Neural progenitor cell (in vitro differentiated cells): ENCODE measurements at places on chromosomes 5 and 9. TPM values are rescaled to one million over a fixed set of nuclear protein-coding genes. Genes with fewer than 3 reads are reported as not detected.
A peak's percentile ranks its signal among the peaks of the same experiment; 100 is the strongest.

GRCh38 chr5:97568382-97568781, 385.3 kb upstream of the RIOK2 start:
- DNase-seq = no peak

- peak; percentile 83 for DNase-seq
Observed at GRCh38 chr5:139863855-139864558, 68.4 kb downstream of the PSD2 start.

GRCh38 chr9:14251154-14252071, 62.5 kb downstream of the NFIB start:
- peak; percentile 29 for DNase-seq

GRCh38 chr5:76062502-76063041, 20.6 kb upstream of the SV2C start:
- DNase-seq = no peak

DNA sequence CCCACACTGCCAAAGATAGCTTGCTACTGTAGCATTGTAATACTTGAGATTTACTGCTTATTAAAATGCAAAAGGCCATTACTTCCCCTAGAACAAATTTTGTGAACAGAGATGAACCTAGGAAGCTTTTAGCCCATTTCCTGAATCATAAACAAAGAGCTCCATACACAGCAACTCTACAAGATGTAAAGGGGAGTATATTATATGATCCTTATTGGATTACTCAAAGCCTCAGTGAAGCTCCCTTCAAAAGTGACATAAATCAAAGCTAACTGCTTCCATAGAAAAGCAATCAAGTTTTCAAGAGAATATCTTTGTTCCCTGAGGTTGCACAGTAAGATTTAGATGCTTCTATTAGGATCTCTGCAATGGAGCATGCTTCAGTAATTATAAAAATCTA, 629.8 kb downstream of the EFNA5 start:
- DNase-seq = no peak

- no peak for DNase-seq
Observed at GRCh38 chr5:89211836-89212235, 328.9 kb upstream of the MEF2C start.

DNA sequence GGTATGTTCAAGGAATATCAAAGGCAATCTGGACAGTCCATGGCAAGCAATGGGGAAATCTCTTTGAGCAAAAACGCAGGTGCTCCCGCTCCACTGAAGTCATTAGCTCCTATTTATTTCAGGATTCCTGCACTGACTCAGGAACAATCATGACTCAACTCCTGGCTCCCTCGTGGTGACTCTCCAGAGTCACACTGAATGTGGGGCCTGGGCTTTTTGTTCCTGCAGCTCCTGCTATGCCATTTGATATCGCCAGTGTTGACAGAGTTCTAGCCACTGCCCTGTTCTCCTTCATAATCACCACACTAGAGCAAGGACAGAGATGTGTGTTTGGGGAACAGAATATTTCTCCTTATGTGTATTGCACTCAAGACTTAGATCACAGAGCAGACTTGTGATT, 187.2 kb upstream of the ZNF462 start:
- DNase-seq = no peak

DNA sequence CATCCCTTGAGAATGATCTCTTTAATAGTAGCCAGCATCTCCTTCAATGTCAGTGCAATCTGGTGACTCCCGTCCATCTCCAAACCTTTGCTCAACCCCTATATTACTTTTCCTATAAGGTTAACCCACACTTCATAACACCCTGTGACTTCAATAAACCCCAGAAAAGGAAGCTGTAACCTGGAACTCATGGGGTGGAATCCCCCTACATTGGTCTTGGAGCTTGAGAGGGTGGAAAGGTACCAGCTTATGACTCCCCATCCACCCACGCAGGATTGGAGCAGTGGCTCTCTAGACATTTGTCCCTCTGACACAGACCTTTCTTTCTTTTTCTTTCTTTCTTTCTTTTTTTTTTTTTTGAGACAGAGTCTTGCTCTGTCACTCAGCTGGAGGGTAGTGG, 54.7 kb upstream of the ZFR start:
- DNase-seq = no peak

GRCh38 chr5:148471379-148471778, 87.6 kb downstream of the FBXO38 start:
- no peak for DNase-seq

DNA sequence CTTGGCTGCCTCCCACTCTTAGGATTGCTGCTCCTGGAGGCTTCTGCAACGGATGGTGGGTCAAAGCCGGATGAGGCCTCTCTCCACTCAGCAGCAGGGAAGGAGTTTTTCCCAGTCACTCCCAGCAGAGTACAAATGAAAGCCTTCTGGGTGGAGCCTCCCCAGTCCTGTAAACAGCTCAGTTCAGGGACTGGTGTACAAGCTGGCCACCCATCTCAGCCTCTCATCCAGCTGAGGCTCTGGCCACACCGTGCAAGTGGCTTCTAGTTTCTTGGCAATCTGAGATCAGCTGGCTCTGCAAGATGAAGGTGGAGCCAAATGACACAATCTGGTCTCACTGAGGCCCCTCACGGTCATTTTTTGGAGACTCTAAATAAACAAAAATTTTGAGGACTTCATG, 10.0 kb downstream of the GPX3 start:
- DNase-seq = no peak

The UQCRQ gene
- total RNA-seq = 45.0 and 63.1 TPM in 2 replicates

The DIRAS2 gene
- 0.06 TPM in 1 of 2 replicates, not detected in the other for total RNA-seq

DNA sequence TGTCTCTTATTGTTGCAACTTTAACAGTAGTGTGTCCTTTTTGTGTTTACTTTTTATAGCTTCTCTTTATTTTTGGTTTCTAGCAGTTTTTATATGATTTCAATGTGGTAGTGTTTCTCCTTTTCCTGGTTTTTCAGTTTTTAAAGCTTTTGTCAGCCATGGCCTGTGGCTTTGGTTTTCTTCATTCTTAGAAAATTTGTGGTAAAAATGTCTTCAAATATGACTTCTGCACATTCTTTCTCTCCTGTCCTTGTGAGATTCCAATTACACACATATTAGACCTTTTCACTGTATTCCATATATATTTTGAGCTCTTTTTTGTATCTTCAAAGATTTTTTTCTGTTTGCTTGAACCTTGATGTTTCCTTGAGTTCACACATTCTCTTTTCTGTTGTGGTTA, 180.5 kb downstream of the CNTLN start:
- DNase-seq = no peak

- DNase-seq = no peak
Observed at GRCh38 chr9:127018935-127019334, 103.5 kb downstream of the ANGPTL2 start.

- no peak for DNase-seq
Observed at GRCh38 chr9:76692458-76693129, 71.6 kb upstream of the PCA3 start.

The ARL14EPL gene
- not detected in 2 replicates for total RNA-seq

The SPINK6 gene
- not detected in 2 replicates for total RNA-seq

DNA sequence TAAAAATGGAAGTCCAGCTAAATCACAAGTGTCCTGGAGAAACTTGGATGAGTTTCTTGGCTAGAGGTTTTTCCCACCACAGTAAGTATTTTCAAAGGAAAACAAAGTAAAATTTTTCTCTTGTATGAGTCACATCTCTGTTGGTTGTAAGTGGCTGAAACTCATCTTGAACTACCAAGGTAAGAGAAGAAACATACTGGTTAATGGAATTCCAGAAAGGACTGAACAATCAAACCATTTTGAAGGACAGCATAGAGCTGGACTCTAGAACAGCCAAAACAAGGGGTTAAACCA, 102.8 kb upstream of the CDKN2B start:
- DNase-seq = no peak

- no peak for DNase-seq
Observed at GRCh38 chr5:109701252-109701651, 11.5 kb downstream of the MAN2A1 start.

DNA sequence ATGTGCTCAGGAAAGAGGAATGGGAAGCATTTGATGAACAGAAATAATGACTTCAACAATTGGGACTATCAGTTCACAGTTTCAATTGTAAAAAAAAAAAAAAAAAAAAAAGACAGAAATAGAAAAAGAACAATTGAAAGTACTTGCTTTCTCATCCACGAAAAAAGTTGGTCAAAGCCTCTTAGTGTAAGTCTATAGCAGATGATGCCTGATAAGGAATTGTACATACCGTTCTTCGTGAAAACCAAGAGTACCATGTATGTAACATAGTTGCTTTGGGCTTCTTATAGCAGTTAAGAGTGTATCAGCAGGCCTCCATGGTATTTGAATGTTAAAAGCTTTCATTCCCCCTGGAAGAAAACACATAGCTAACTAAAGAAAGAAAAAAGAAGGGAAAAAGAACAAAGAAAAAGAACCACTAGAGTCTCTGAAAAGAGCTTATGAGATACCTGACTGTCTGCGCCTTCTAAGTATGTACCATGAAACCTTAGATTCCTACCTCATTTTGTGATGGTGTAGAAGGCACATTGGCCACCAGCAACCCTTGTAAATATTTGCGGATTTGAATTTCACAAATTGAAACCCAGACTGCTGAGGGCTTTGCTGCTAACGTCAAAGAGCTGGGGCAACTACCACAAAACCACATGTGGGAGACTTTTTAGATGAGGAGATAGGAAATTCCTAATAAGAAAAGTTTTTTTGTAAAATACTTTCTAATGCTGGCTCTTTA, 75.2 kb downstream of the TMC1 start:
- no peak for DNase-seq

The TTC16 gene
- not detected in 2 replicates for total RNA-seq

The HAVCR1 gene
- total RNA-seq = not detected in 2 replicates
